ENCODE measurements at places on chromosomes 6 and 20.

DNA sequence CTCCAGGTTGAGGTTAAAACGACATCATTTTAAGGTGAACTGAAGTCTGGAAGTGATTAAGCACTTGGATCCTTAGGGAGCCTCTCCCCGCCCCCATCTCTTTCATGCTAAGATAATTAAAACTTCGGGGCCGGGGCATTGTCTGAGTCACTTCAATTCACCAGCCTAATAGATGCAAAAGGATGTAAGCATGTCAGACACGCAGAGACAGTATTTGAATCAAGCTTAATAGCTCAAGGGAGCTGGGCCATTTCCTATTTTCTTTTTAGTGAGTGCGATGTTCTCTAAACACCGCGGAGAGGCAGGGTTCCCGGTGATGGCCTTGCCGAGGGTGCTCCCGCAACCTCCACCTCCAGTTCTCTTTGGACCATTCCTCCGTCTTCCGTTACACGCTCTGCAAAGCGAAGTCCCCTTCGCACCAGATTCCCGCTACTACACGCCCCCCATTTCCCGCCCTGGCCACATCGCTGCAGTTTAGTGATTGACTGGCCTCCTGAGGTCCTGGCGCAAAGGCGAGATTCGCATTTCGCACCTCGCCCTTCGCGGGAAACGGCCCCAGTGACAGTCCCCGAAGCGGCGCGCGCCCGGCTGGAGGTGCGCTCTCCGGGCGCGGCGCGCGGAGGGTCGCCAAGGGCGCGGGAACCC is 516 bp upstream of the IRF4 start:
- no peak for DNase-seq

DNA sequence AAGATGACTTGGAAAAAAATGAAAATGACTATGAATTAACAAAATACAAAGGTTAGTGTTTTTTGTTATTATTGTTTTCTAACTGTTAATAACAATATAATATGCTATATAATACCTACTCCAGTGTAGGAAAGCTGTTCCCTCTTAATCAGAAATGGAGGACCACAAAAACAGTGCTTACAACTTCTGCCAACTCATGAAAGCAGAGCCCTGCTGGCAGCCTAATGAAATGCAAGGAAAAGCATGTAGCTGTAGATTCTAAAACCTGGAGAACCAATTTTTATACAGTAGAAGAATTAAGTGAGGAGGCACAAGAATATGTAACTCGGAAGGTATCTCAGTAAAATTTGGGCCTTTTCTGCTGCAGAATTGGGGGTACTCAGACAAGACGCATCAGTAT is 29.4 kb downstream of the PHIP start:
- peak; percentile 18 for DNase-seq

GRCh38 chr6:121767211-121767610 is 331.8 kb downstream of the GJA1 start:
- DNase-seq, result no peak

- DNase-seq, result no peak
Observed at GRCh38 chr20:15154070-15154469, 816.7 kb upstream of the FLRT3 start.

DNA sequence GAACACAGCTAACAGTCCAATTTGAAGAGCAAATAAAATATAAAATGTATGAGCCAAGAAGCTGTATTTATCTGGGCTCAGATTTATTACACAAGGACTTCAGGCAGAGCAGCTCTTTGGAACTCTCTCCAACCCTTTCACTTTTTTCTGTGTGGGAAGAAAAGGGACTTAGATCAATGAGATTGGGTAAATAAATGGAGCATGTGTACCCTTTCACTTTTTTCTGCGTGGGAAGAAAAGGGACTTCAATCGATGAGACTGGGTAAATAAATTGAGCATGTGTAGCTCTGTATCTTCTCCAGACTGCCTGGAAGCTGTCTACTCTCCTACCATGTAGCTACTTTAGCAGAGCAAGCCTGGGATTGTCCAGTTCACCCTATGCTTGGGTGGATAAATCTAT is 10.7 kb downstream of the SLC17A3 start:
- no peak for DNase-seq

- DNase-seq, result peak; percentile 21
Observed at GRCh38 chr20:2692036-2692885, at the start of gene EBF4. EBF4 (plus strand) TSS chr20:2692780; CDS start chr20:2693646, 866 bp downstream.

DNA sequence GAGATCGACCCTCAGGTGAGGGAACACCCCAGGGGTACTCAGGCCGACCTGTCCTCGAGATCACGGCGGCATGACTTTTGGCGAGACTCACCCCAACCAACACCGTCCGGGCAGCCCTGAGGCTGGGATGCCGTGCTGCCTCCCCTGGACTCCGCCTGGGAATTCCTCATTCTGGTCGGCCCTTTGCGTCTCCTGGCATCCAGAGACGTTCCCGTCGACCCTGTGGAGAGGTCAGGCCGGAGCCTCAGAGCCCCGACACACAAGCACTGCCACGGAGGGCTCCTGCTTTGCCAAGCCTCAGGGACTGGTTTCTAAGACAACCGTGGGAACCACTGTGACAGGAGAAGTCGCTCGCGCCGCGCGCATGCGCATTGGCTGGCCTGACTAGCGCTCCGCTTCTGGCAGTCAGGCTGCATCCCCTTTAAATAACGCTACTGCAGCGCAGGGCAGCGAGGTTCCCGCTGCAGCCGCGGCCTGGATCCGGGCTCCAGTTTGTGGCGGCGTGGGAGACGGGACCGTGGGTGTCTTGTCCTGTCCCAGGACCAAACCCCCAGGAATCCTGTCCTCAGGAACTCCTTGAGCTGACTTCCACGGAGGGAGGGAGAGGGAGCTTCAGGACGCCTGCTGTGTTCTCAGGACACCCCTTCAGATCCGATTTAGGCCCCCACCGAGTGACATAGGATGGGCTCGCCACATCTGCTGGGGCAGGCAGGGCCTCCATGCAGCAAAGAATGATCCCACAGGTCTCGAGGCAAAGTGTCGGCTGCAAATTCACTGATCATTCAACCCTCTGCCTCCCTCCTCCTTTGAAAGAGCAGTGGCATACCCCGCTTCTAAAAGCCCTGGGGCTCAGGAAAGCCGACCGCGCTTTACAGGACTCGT is 163.2 kb upstream of the ZNF337 start:
- peak; percentile 35 for DNase-seq

GRCh38 chr6:108916026-108916686 is 67.9 kb downstream of the ARMC2 start:
- DNase-seq, result no peak

GRCh38 chr20:54255157-54255556 is 47.3 kb downstream of the PFDN4 start:
- no peak for DNase-seq

DNA sequence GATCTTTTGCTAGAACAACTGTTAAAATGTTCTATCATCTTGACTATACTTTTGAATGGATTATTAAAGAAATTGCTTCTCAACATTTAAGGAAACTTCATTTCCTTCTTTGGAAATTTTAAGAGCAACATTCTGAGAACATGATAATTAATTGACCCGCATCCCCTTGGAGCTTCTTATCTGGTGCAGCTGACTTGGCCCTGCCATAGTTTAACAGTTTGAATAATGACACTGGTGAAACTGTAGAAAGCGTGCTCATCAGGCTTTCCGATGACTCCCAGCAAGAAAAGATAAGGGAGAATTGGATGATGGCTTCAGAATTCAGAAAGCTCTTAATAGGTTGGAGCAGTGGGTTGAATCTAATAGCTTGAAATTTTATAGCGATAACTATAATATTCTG is 38.1 kb downstream of the SNX9 start:
- DNase-seq, result no peak
